ENCODE measurements at places on chromosomes 13 and 19. TPM values are rescaled to one million over a fixed set of nuclear protein-coding genes. Genes with fewer than 3 reads are reported as not detected.

The CYP4F8 gene
- not detected for total RNA-seq

The C19orf18 gene
- not detected for total RNA-seq

The ZNF724 gene
- 7.6 TPM for total RNA-seq

The FUT1 gene
- total RNA-seq = 12.3 TPM

The SHISA7 gene
- total RNA-seq = not detected

The NOTCH3 gene
- total RNA-seq = 32.8 TPM

The EMP3 gene
- total RNA-seq = 32.5 TPM

The ZNF528 gene
- 22.4 TPM for total RNA-seq

The POSTN gene
- total RNA-seq = 16.4 TPM

The HS6ST3 gene
- total RNA-seq = 0.27 TPM
